ENCODE measurements at places on chromosomes 1 and 21.

DNA sequence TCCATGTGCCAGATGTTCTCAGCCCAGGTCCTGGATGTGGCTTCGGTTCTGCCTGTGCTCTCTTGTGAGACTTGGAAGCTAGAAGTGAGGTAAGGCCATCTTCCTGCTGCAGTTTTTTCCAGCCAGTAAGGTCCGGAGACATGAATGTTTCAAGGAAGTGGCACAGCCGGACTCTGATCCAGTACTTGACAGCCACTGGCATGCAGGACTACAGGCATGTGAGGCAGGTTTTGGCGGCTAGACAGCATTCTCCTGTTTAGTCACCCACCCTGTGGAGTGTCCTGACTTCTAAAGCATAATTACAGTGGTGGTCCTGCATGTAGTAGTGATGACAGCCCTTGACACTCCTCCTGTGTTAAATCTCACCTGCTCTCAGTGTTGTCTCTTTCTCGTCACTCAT is 72.3 kb downstream of the TNFSF4 start:
- DNase-seq = no peak

DNA sequence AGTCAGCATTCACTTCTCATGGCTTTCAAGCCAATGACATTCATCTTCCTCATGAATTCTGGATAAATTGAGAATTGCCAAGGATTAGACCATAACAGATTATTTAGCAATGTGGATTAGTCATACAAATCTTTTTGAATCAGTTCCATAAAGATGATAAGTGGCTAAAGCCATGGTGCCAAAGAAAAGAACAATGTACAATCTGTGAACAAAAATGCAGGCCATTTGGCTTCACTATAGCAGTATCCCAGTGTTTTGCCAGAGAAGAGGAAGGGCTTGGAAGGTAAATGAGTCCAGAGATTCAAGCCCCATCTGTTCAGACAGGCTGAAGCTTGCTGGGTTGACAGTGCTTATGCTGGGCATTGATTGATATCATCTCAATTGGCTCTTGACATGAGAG is 376.4 kb upstream of the LRRC7 start:
- DNase-seq = no peak

DNA sequence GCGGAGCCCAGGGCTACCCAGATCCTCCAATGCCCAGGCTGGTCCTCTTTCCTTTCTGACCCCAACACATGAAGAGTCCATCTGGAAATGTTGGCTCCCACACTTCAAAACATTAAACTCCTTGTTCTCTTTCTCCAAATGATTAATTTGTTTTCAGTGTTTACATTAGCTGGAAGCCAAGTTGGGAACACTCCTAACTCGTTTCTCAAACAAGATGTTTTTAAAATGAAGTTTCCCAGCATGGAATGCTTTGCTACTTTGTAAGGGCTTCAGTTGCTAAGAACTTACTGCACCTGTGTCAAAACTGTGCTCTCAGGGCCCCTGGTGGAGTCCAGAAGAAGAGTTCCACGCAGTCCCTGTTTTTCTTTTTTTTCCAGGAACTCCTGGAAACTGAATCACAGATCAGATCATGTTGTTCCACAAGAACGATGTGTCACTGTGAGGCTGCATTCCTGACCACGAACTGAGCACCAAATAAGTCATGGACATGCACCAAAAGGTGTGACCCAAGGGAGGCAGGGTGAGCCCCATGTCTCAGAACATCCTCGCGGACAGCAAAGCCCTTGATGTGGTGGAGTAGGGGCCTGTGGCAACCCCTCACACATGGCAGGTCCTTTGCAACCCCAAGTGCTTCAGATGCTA is 257.3 kb downstream of the KCNJ6 start:
- no peak for DNase-seq

GRCh38 chr1:116804736-116805135 is 50.5 kb downstream of the CD2 start:
- DNase-seq = no peak

DNA sequence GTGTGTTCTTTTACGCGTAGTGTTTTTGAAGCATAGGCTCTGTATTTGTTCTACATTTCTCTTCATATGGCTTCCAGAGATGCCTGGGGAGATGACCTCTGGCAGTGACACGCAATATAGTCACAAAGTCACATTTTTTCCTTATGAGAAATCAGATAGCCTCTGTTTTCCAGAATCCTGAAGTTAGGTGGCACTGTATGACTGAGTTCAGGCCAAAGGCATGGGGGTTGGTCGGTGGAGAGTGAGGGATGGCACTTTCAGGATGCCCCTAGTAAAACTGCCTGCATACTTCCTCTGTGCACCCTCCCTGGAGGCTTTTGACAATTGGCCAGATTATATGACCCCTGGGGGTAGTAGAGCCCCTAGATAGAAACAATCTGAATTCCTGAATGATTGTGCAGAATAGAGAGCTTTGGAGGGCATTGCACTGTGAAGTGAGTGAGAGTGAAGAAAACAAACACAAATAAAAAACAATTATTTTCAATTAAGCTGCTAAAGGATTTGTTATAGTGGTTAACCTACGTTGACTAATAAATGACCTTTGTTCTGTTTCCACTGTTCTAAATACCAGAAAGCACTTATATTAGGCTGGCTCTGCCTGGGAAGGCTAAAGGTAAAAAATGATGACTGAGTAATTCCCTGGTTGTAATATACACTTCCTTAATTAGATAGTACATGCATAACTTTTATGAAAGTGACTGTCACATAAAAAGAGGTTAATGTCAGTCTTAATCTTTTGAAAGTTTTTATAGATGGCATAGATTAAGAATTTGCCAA is 1660.8 kb downstream of the PLA2G4A start:
- DNase-seq = no peak

GRCh38 chr1:101174722-101175121 is 62.1 kb upstream of the S1PR1 start:
- DNase-seq = no peak

- no peak for DNase-seq
Observed at GRCh38 chr1:151526735-151527525, 13.2 kb upstream of the TUFT1 start.

DNA sequence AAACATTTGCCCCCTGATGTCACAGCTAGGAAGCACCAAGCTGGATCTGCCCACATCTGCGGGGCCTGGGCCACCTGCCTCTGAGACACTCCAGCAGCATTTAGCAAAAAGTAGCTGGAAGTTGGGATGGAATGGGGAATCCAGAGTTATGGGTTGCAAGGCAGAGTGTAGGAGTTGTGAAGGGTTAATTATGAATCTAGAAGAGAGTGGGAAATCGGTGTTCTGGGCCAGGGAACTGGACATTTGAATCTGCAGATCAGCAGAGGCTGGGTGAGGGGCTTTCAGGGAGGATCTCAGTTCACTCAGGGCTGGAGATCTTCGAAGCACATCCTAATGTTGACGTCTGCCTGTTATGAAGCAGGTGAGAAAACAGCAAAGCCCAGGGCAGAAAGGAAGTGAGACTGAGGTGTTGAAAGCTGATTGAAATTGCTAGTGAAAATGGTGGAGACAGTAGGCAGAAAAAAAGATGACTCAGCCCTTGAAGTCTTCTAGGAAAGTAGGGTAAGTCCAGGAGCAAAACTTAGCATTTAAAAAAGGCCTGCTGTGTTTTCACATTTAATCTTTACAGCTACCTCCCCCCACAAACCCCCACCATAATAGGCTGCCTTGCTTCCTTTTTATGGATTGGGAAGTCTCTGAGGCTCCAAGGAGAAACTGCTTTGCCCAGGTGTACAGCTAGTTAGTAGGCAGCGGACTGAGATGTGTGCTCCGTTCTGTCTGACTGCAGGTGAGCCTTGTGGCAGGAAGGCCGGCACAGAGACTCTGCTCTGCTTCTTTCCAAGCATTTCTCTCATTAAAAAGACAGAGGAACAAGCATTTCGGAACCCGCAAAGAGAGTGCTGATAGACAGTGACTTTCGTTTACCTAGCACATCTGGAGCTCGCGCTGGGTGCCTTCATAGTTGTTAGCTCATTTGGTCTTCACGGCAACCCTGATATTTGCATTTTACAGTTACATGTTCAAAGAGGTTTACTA is 7.2 kb downstream of the VANGL1 start:
- no peak for DNase-seq

DNA sequence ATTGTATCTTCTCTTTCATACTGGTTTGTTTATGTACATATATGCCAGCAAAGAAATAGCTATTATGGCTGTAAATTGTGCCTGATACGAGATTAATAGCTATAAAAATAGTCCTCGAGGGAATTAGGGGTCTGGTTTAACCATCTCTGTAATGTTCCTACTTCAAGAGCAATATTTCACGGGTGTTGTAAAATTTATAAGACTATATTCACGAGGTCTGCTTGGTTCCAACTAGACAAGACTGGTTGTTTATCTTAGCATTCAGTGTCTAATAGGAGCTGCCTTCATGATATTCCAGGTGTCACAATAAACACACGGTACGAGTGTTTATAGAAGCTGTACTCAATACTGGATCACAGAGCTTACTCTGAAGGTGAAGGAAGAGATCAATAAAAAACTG is 389.9 kb downstream of the SIPA1L2 start:
- DNase-seq = no peak

DNA sequence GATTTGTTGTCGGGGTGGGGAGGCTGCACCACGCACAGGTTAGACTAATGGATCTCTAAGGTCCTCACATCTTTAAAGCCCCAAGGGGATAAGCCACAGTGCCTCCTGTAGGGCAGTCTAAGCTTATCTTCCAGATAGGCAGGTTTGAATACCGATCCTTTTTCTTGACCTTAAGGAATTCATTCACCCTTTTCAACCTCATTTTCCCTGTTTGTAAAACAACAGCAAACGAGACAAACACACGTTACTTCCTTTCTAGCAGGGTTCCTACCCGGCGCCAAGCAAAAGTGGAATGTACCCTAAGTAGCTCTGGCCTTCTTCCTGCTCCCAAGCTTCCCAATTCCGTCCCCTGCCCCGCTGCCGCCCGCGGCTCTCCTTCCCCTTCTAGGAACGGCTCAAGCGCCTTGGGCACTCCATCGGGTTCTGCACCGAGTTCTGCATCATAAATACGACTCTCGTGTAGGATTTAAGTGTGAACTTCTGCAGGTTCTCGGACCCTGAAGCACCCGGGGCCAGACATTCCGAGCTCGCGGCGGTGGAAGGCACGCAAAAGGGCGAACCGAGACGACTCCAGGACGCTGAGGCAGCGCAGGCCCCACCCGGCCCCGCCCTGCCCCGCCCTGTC is 548 bp upstream of the CDC20 start:
- DNase-seq = no peak

DNA sequence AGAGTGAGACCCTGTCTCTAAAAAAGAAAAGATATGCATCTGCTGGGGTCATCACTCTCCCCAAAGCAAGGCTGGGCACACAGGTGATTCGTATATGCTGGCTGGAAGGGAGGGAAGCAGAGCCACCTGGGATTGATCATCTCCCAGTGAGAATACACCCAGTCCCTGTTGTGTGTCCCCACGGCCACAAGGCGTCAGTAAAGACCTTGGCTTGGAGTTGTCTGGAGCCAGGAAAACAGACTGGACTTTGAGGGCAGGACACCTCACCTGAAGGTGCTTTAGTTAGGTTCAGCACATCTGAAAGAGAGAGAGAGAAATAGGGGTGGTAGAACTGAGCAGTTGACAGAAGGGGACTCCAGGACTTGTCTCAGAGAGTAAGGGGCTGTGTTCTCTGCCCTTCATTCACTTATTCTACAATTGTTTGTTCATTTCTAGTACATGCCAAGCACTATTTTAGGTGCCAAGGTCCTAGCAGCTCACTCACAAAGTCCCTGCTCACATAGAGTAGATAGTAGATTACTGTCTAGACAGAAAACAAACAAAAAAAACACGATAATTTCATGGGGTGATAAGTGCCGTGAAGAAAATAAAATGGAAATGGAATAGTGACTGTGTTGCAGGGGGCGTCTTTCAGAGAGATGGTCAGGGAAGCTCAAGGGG is 13.5 kb downstream of the CITED4 start:
- no peak for DNase-seq

DNA sequence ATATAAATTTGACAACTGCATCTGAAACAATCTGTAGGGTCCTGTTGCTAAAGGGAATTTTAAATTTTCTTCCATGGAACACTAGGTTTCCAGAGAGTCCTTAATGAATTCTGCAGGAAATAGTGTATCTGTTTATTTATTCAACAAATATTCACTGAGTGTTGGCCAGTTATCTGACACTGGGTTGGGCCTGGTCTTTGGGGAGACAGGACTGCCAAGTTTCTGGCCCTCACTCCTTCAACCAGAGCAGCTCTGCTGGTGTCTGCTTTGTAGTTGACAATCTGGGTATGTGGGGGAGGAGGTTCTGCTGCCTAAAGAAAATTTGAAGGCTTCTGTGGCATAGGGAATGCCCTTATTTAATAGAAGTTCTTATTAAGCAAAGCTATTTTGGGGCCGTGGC is 26.1 kb upstream of the HUNK start:
- DNase-seq = no peak

GRCh38 chr1:214917081-214917635 is 165.4 kb upstream of the KCNK2 start:
- no peak for DNase-seq

- DNase-seq = no peak
Observed at GRCh38 chr1:58058323-58058722, 488.2 kb downstream of the OMA1 start.

DNA sequence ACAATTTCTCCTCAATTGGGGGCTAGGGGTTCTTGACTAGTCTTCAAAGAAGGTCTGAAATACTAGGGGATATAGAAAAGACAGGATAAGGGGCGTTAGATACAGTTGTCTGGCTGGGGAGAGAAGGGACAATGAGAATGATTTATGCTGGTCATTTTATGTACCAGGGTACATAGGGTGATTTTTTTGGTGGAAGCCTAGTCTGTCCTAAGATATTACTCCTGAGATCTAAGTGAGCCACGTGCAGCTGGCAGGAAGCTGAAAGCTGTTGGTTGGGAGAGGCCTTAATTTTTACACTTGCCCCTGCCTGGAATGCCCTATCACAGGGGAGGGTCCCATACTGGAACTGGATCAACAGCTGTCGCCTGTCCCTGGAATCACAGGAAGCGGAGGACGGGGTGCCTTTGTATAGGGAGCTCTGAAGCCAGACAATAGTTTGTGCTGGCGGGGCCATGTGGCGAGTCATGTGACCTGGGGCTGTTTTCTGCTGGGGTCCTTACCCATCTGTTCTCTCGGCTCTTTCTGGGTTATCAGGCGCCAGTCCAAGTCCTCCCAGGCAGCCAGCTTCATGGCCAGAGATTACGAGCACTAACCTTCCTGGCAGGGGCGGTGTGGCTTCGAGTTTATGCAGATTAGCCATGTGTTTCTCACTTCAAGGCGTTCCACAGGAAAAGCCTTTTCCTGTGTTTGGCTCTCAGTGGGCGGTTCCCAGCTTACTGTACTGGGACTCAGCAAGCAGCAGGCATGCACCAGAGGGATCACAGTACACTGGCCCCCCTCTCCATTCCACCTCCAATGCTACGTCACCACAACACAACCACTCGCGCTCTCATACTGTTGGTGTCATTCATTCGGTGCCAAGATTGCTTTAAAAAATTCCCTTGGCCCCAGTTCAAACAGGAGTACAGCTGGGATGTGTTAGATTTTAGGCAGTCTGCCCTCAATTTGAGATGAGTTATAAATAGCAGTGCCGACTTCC is 27.5 kb downstream of the ARID1A start:
- no peak for DNase-seq

Data from activated gamma-delta T cell (primary cell).